ENCODE measurements at places on chromosomes 16 and 17.
A peak's percentile ranks its signal among the peaks of the same experiment; 100 is the strongest.

- DNase-seq: no peak
These were observed 10.0 kb downstream of the POLDIP2 start for GRCh38 chr17:28347261-28347891.

DNA sequence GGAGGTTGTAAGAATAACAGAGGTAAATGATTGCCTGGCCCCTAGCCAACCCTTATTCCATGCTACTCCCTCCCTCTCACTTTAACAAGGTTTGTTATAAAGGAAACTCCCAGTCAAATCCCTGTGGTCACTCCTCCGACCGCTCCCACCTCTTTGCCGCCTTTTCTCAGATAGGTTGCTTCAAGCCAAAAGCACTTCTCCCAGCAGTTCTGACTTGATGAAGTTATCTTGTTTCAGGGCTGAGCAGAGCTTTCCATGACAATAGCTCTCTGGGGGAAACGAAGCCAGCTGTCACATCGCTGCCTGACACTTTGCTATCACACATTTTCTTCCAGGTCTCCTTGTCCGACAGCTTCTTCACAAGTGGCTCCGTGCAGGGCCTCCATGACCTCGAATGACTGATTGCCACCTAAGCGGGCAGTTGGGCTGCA lies 278.6 kb downstream of the HAPSTR1 start:
- no peak for DNase-seq

- no peak for DNase-seq
These were observed 21.1 kb upstream of the TMC5 start for GRCh38 chr16:19396555-19397011.

- DNase-seq: peak; percentile 65
These were observed 28.5 kb upstream of the CREBBP start for GRCh38 chr16:3908951-3909437.

GRCh38 chr16:31916056-31916488 lies 42.5 kb downstream of the ZNF267 start:
- no peak for DNase-seq

GRCh38 chr16:57668630-57669475 lies 747 bp downstream of the ADGRG3 start:
- no peak for DNase-seq

DNA sequence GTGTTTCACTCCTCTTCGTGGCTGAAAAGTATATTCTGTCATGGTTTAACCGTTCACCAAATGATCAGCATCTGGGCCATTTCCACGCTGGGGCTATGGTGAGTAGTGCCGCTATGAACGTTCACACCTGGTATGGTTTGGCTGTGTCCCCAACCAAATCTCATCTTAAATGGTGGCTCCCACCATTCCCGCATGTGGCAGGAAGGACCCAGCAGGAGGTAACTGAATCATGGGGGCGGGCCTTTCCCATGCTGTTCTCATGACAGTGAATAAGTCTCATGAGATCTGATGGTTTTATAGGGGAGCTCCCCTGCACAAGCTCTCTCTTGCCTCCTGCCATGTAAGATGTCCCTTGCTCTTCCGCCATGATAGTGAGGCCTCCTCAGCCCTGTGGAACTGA lies 45.7 kb upstream of the ZNF469 start:
- DNase-seq: no peak

DNA sequence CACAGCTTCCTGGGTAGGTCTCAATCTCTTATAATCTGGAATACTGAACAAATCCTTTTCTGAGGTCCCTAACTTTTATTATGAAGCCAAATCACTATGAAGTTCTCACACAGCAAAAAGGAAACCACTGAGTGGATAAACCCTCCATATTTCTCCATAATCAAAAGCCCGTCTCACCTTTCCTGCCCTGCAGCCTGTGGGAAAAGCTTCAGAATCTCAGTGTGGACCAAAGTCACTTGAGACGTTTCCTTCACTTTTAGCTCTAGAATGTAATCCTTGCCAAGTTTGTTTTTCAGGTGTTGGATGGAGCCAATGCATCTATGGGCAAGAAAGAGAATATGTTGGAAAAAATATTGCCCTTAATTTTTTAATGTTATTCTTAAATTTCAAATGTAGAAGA lies 22.0 kb upstream of the ABCA9 start:
- no peak for DNase-seq

GRCh38 chr17:77200711-77201110 lies 59.9 kb downstream of the SEC14L1 start:
- DNase-seq: peak; percentile 65

DNA sequence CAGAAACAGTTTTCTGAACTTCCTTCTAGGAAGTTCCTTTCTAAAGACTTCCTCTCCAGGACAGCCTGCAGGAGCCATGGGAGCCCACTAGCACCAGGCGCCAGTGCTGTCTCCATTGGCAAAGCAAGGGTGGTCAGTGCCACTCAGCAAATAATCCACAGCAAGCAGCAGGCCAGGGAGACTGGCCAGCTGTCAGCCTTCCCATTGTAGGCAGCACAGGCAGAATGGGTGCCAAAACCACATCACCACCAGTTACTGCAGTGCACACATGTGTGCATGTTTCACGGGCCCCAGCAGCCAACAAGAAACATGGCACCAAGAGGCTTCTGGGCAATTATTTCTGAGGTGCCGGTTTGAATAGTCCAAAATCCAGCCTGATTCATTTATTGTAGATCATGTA lies 26.7 kb downstream of the DNASE1 start:
- DNase-seq: no peak

DNA sequence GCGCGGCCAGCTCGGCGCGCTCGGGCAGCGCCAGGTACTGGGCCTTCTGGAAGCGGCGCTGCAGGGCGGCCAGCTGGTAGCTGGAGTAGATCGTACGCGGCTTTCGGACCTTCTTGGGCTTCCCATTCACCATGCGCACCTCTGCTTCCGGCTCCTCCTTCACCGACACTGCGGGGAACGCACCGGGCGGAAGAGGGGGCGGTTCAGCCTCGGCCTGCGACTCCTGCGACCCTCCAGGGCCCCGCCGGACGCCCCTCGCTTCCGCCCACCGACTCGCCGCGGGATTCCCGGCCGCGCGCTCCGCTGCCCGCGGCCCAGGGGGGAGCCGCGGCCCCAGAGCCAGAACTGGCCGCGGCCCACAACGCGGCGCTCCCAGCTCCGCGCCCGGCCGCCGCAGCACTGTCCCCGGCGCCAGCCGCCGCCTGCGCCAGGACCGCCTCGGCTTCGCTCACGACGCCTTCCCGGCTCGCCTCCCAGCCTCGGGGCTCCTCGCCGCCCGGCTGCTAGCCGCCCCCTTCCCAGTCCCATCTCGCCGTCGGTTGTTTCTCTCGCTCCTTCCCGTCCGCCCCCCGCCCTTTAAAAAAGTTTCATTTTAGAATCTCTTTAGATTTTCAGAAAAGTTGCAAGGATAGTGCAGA lies 1.5 kb downstream of the DLX3 start:
- DNase-seq: peak; percentile 86

- DNase-seq: no peak
These were observed at the start of gene ADAD2 for GRCh38 chr16:84190731-84191388. ADAD2 (plus strand) TSS chr16:84191157; CDS start chr16:84191231, 74 bp downstream.

GRCh38 chr17:78781104-78781892 lies 775 bp downstream of the CYTH1 start:
- no peak for DNase-seq

DNA sequence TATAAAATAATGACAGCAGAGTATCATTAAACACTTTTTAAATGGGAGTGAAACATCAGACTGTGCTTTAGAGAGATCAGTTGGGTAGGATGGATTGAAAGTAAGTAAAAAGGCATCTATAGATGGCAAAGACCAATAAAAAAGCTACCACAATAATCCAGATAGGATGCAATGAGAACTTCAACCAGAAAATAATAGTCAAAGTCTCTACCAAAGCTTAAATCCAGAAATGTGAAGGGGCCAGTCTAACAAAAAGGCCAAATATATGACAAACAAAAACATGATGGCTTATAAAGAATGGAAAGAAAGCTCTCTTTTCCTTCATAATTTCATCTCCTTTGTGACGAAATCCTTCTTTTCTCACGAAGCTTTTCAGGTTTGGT lies 12.3 kb downstream of the KANSL1 start:
- no peak for DNase-seq

GRCh38 chr16:13519871-13520270 lies 400.1 kb upstream of the ERCC4 start:
- no peak for DNase-seq

GRCh38 chr16:9578459-9578858 lies 487.0 kb downstream of the HAPSTR1 start:
- DNase-seq: no peak

- no peak for DNase-seq
These were observed 17.1 kb upstream of the CPSF4L start for GRCh38 chr17:73278465-73279453.

DNA sequence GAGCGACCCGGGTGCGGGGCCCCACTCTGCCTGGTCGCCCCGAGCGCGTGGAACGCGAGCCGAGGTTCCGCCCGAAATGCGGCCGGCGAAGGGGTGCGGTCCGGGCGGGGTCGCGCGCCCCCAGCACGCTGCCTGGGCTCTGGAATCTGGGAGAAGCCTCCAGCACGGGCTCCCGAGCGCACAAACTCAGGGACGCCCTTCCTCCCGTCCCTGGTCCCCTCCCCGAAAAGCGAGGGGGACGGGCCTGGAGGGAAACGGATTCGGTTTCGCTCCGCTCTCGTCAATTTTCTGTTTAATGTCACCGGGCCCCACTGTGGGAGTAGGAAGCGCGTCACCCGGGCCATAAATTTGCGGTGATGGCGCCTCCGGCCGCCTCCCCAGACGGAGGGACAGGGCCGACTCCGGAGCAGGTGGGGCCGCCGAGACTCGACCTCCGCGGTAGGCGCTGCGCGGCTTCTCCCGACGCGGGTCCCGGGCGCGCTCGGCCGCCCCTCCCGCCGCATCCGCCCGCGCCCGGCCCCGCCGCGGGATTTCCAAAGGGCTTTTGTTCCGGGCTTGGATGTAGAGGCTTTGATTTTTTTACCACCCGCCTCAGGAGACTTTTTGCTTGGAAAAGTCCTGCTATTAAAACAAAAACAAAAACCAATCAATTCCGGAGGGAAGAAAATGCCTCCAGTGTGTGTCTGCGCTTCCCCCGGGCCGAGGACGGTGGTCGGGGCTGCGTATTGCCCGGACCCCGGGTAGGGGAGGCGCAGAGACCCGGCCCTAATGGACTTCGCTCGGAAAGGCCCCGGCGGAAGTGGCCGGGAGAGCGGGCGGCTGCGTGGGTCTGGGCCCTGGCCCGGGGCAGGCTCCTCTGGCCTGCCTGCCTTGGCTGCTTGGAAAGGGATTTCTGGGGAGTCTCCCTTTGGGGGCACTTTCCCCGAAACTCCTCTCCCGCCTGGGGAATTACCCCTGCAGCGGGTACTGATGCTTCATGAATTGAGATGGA lies 7.9 kb upstream of the BAHCC1 start:
- DNase-seq: no peak

GRCh38 chr17:55576996-55577586 lies 65.8 kb upstream of the SMIM36 start:
- DNase-seq: no peak

DNA sequence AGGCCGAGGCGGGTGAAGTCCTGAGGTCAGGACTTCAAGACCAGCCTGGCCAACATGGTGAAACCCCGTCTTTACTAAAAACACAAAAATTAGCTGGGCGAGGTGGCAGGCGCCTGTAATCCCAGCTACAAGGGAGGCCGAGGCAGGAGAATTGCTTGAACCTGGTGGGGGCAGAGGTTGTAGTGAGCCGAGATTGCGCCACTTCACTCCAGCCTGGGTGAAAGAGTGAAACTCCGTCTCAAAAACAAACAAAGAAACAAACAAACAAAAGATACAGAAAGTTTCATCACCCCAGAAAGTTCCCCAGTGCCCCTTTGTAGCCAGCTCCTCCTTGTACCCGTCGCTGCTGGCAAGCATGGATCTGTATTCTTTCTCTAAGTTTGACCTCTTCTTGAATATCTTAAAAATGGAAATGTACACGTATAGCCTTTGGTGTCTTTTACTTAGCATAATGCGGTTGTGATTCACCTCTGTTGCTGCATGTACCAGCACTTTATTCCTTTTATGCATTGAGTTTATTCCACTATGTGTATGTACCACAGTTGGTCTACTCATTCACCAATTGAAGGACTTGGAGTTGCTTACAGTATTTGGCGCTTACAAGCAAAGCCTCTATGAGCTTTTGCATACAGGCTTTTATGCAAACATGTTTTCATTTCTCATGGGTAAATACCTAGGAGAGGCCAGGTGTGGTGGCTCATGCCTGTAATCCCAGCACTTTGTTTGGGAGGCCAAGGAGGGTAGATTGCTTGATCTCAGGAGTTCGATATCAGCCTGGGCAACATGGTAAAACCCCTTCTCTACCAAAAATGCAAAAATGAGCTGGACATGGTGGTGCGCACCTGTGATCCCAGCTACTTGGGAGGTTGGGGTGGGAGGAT lies 87.5 kb upstream of the CLEC18A start:
- DNase-seq: no peak

GRCh38 chr16:47753659-47754058 lies 292.5 kb downstream of the PHKB start:
- no peak for DNase-seq

- no peak for DNase-seq
These were observed 6.3 kb upstream of the APRT start for GRCh38 chr16:88817785-88818574.

GRCh38 chr16:19697756-19698318 lies 20.2 kb downstream of the KNOP1 start:
- DNase-seq: no peak

- peak; percentile 97 for DNase-seq
These were observed 20.6 kb upstream of the SPNS3 start for GRCh38 chr17:4412933-4413831.

GRCh38 chr17:82382933-82383255 lies 11.3 kb downstream of the UTS2R start:
- DNase-seq: no peak

- DNase-seq: no peak
These were observed 167.2 kb downstream of the MSI2 start for GRCh38 chr17:57423541-57423940.

GRCh38 chr17:5135726-5136579 lies 20.1 kb downstream of the USP6 start:
- DNase-seq: peak; percentile 55

GRCh38 chr17:80732268-80732667 lies 187.6 kb downstream of the RPTOR start:
- DNase-seq: no peak

All from mesenteric fat pad (tissue), 1 donor.